ENCODE measurements at places on chromosomes 2 and 18.
A peak's percentile ranks its signal among the peaks of the same experiment; 100 is the strongest.

DNA sequence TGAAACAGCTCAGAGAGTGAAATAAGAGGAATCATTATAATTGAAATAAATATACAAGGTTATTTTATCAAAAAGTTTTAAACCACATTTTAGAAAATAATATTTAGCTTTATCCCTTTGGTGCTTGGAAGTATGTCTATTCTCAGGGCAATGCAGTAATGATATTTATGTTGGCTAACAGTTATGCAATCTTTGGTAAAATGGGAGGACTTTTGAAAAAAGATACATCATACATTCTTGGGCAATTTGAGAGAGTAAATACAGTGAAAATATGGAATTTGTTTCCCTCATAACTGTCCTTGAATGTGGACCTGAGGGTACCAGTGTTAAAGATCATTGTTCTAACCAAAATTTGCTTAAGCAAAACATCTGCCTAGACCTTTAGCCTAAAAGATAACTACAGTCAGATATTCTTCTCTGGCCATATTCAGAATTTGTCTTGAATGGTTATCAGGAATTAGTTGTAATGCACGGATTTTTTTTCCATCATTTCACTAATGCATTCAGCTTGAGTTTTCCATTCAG, 137.2 kb downstream of the LRRTM1 start:
- DNase-seq: peak; percentile 6

GRCh38 chr2:241564596-241565410, 6.3 kb downstream of the BOK start:
- no peak for DNase-seq

- DNase-seq: no peak
Measured at GRCh38 chr18:22999212-22999611, 66.1 kb downstream of the RBBP8 start.

DNA sequence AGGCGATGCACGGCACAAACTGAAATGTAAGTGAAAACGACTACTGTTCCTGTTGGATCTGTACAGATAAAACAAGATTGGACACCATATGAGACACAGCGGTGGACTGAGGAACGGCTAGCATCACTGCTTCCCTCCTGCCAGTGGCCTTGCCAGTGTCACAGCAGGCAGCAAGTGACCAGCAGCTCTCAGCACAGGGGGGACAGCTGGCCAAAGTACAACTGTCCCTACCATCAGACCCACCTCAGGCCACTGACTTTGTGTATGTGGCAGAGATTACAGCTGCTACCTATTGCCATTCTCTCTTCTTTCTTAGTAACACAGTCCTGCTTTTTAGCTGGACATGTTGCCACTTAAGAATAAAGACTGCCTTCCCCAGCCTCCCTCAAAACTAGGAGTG, 80.0 kb upstream of the SLC66A3 start:
- no peak for DNase-seq

DNA sequence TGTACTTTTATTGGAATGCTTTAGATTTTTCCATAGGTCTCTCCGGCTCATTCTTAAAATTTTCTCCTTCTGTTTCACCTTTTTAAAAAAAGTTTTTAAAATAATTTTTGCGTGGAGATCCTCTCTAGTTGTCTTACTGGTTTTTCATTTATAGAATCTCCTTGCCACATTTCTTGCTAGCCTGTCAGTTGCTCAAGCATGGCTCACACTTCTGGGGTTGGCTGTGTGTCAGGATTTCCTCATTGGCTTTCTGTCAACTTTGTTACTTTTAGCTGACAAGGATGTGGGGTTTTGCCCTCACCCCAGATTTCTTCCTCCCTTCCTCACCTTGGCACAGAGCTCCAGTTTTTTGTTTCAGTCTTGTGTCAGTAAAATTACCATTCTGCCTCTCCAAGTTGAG, 124.6 kb downstream of the ZNF407 start:
- no peak for DNase-seq

DNA sequence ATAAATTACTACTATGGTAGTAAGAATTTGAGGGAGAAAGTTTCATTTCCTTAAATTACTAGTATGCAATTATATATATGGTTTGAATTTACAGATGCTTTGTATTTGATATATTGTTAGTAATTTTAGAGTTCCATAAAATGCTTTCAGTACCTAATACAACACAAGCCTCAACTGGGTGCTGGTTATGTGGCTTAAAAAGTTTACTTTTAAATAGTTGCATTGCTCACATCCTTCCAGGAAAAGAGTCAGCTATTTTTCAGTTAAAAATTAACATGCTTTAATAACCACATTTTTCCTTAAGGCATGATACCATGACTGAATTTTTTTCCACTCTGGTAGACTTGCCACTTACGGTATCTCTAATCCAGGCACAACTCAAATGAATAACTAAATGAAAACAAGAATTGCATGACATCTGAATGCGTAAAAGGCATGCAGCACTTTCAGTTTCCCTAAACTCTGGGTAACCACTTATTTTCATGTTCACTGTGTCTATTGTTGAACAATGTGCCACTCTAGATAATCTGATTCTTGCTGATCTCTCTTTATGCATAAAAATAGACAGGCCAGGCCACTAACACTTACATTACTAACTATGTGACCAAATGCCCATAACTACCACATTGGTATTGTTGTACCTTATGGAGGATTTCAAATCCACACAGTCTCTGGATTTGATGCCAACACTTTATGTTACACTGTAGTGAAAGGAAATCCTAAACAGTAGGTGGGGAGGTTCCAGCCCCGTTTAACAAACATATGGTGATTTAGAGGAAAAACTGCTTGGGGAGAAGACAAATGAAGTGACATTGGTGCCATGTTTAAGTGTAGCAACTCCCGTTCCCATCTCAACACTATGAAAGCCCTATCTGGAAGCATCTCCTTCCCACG, 35.5 kb upstream of the SLC35F5 start:
- DNase-seq: no peak

- peak; percentile 55 for DNase-seq
Measured at GRCh38 chr2:9630117-9630735, 571 bp downstream of the YWHAQ start.

DNA sequence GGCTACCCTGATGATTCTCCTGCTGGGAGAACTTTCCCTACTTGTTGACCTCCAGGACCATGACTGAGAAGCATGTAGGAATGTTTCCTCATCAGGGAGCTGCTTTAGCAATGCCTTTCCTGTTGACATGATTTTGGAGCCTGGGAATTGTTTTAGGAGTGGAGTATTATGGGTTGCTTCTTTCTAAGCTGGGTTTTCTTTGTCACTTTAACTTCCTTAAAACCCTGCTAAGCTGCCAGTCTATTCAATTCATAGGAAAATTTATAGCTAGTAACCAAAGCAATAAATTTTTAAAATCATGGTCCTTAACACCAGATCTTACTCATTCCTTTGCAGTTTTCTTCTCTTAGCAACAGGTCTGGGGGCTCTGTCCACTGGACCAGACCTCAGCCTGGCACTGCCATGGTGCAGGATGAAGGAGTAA, 125.6 kb upstream of the TACR1 start:
- no peak for DNase-seq

- no peak for DNase-seq
Measured at GRCh38 chr18:10202845-10203321, 251.6 kb upstream of the APCDD1 start.

DNA sequence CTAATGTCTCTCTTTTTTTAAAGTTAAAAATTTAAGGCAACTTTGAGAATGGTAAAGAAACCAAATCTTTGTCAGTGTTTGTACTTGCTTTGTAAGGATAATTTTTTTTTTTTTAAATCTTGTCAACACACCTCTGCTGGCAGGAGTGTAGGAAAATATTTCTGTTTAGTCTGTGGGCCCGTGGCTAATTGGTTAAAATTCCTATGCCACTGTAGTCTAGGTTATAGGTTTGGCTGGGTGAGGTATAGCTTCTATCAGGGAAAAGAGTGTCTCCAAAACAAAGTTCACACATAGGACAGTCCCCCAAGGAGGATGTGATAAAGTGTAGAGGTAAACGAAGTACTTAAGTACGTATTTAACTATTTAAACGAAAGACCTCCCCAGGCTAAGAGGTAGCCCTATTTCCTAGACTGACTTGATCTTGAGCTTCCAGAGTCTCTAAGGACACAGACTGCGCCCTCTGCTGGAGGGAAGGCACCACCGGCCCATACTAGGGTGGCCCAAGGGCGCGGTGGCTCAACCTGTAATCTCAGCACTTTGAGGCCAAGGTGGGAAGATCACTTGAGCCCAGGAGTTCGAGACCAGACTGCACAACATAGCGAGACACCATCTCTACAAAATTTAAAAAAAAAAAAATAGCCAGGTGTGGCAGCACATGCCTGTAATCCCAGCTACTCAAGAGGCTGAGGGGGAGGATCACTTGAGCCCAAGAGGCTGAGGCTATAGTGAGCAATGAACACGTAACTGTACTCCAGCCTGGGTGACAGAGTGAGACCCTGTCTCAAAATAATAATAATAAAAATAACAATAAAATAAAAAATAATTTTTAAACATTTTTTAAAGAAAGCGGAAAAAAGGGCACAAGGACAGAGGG, 8.9 kb downstream of the TEX44 start:
- DNase-seq: peak; percentile 64

DNA sequence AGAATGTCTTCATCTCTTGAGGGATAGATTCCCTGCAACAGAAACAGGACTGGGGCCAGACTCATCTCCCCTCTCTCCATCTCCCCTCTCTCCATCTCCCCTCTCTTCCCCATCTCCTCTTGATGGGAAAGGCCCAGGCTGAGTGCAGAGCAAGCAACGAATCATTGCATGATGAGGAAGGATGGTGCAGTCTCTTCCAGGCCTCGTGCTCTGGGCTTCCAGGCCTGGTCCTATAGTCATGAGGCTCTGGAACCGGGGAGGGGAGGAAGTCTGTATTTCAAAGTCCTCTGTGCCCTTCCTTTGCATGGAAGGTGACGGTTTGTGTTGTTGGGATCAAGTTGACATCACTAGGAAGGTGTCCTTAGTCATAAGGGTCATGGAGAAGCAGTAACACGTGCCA, 115.6 kb upstream of the NEDD4L start:
- DNase-seq: no peak

- DNase-seq: no peak
Measured at GRCh38 chr2:14219306-14219705, 413.2 kb upstream of the LRATD1 start.

Measured in NCI-H526 treated with DMSO at 0.1 percent for 48 hours (cell line).